ENCODE measurements at places on chromosomes 16 and 17.

GRCh38 chr16:67886387-67886786 lies 1.7 kb downstream of the NRN1L start:
- DNase-seq = no peak

- DNase-seq = no peak
These were observed at the start of gene HOXB4 for GRCh38 chr17:48577946-48578615. HOXB4 (minus strand) TSS chr17:48578350; CDS start chr17:48578319, 31 bp downstream.

GRCh38 chr16:88622866-88623265 lies 15.5 kb upstream of the IL17C start:
- DNase-seq = no peak

DNA sequence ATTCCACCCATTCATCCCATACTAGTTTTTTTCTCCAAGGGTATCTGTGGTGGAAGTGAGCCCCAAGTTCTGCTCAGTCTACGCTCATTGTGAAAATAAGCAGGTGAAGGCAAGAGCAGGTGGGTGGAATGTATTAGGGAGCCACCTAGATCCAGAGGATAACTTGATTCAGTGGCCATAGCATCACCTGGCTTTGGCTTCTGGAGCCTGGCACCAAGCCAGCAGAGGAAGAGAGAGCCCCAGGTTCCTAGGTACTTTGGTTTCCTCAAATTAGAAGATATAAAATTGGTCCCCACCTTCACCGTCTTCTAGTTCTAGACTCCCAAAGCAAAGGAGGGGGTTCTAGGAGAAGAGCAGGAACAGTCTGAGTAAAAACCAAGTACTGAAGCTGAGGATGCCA lies 4.1 kb downstream of the FXR2 start:
- no peak for DNase-seq

GRCh38 chr16:11586856-11587642 lies at the start of gene LITAF:
LITAF (minus strand) TSS chr16:11586919; CDS start chr16:11556730, 30,189 bp downstream.
- peak; percentile 51 for DNase-seq

- no peak for DNase-seq
These were observed 31.0 kb upstream of the ACSF3 start for GRCh38 chr16:89062389-89063345.

DNA sequence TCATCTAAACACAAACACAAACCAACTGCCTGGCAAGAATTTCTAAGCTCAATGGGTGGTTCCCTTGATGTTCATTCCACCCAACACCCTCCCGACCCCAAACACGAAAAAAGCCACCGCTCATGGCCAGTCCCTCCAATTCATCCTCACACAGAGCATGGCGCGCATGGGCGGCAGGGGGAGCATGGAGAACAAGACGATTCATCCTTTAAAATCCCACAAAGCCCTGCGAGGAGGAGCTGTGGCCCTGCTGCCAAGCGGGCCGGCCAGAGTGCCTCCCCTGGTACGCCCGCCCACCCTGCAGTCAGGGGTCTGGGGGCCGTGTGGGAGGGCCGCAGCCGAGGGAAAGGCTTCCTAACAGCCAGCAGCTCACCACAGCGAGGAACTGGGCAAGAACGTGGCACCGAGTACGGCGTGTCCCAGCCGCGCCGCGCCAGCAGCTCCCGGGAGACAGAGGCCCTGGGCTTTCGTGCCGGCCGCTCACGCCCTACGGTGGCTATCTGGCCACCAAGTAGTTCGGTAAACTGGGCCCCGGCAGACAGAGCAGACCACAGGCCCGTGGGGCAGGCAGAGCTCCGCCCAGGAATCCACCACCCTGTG lies 60.9 kb downstream of the KLHDC4 start:
- DNase-seq = no peak

DNA sequence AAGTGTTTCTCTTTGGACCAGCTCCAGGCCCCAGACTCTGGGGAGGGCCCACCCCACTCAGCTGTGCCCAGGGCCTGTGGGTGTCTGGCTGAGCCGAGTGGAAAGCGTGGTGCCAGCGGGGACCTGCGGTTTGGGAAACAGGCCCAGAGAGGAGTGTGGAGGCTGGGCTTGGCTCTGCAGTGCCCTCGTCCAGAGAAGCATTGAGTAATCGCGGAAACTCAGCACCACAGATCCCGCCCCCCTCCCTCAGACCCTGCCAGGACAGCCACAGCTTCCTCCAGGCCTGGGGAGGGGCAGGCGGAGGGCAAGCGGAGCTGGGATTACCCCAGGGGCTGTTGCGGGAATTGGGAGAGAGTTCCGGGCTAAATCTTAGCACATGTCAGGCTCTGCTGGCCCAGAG lies 14.6 kb upstream of the PITPNA start:
- DNase-seq = no peak

- peak; percentile 95 for DNase-seq
These were observed at the start of gene DNAJA3 for GRCh38 chr16:4425378-4426020. DNAJA3 (plus strand) TSS chr16:4425868; CDS start chr16:4425882, 14 bp downstream.

DNA sequence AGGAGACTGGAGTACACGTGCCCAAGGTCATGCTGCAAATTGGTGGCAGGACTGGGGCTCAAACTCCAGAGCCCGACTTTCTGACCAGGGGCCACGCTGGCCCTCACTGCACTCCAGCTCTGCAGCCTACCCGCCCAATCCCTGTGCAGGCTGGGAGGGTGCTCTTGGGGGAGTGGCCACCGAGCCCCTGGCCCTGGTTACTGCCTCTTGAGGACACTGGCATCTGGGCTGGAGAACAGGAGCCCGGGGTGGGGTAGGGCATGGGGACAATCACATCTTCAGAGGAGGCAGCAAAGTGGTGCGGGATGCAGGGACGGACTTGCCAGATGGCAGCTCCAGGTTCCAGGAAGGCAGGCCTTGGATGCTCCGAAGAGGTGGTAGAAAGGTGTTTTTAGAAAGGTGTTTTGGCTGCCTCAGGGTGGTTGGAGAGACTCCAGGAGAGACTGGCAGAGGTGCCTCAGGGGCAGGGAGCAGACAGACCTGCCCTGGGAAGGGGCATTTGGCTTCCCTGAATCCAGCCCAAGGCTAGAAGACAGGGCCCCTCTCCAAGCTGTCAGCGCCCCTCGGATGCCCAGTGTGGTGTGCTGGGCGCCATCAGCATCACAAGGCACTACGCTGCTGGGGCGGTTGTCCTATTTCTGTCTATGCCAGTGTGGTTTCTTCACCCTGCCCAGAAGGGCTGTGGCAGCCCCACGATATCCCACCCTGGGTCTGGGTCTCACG lies 220.6 kb downstream of the NTN1 start:
- no peak for DNase-seq

DNA sequence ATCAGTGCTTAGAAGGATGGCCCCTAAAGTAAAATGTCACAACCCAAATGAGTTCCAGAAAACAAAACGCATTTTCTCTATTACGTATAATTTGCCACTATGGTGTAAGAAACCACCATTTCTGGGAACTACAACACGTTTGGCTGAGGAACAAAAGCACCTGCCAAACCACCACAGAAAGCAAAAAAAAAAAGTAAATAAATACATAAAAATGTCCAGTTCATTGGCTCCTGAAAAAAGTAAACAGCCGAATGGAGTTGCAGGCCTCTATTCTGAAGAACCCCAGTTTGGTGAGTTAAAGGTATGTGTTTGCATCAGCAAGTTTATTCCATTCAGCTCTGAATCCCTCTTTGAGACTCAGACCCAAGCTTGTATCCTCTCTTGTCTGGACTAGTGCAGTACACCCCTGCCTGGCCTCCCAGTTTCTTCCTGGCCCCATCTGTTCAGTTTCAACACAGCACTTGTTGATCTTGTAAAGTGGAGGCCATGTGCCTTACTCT lies 36.9 kb downstream of the ERN1 start:
- peak; percentile 54 for DNase-seq

GRCh38 chr17:19800571-19800970 lies 52.5 kb upstream of the ALDH3A1 start:
- peak; percentile 4 for DNase-seq

DNA sequence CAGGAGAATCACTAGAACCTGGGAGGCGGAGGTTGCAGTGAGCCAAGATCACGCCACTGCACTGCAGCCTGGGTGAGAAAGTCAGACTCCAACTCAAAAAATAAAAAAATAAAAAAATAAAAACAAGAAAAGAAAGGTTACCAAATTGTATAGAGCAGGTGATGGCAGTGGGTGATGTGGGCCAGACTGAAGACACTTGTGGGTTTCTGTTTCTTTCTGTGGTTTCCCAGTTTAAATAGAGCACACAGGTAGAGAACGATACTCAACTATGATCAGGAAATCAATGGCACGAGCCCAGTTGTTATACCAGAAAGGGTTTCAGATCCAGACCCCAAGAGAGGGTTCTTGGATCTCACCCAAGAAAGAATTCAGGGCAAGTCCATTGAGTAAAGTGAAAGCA lies 32.6 kb downstream of the NUBP1 start:
- no peak for DNase-seq

GRCh38 chr17:59380474-59380873 lies 49.0 kb downstream of the YPEL2 start:
- DNase-seq = no peak

DNA sequence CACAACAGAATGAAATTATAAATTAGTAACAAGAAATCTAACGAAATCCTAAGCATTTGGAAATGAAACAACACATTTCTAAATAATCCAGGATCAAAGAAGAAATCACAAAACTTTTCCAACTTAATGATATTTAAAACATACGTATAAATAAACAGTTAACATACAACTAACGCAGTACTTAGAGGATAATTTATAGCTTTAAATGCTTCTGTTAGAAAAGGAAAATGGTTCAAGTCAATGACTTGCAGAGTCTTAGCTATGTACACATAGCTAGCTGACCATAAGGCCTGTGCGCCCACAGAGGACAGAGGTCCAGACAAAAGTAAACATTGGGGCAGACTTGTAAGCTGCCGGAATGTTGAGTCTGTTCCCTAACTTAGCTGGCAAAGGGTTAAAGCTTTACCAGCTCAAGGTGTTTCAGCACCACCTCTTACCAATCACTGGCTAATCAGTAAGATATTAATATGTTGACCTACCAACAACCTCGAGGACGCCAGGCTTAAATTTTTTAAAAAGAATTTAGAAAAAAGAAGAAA lies 84.6 kb downstream of the PARN start:
- no peak for DNase-seq

GRCh38 chr16:27703545-27703944 lies 153.6 kb downstream of the KATNIP start:
- no peak for DNase-seq

GRCh38 chr16:67263201-67263600 lies 14.4 kb downstream of the SLC9A5 start:
- no peak for DNase-seq

DNA sequence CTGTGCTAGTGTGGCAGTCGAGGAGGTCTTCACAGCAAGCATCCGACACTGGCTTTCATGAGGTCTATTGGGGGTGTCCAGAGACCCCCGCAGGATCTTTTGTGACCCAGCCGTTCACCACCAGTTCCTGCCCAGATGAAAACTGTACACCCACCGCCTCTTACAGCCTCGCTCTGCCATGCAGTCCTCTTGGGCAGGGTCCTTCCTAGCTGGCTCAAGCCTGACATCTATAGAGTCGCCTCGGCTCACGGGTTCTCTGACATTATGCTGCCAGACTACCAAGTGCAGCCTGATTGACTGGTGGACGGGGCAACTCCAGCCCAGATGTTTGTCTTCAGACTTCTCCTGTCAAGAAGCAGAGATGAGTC lies 14.6 kb upstream of the CLEC10A start:
- no peak for DNase-seq

DNA sequence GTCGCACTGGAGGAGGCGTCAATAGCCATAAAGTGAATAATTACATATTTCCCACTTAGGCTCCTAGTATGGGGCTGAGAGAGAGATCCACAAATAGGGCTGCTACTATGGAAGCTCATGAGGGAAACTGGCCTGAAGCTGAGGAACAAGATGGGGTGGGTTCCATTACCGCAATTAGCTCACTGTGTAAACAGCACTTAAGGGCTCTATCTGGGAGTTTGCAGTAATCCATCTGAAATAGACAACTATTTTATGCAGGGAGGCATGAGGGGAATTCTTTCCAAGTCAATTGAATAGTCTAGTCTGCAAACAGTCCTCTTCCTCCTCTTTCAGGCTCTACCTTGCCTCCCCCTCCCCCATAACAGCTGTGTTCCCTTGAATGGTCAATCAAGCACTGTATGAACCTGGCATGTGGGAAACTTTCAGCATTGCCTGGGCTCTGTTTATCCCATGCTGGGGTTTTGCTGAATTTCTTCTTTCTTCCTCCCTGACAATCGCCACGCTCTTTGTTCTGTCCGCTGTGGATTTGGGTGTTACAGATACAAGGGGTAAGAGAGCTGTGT lies 56.1 kb upstream of the MAF start:
- no peak for DNase-seq

DNA sequence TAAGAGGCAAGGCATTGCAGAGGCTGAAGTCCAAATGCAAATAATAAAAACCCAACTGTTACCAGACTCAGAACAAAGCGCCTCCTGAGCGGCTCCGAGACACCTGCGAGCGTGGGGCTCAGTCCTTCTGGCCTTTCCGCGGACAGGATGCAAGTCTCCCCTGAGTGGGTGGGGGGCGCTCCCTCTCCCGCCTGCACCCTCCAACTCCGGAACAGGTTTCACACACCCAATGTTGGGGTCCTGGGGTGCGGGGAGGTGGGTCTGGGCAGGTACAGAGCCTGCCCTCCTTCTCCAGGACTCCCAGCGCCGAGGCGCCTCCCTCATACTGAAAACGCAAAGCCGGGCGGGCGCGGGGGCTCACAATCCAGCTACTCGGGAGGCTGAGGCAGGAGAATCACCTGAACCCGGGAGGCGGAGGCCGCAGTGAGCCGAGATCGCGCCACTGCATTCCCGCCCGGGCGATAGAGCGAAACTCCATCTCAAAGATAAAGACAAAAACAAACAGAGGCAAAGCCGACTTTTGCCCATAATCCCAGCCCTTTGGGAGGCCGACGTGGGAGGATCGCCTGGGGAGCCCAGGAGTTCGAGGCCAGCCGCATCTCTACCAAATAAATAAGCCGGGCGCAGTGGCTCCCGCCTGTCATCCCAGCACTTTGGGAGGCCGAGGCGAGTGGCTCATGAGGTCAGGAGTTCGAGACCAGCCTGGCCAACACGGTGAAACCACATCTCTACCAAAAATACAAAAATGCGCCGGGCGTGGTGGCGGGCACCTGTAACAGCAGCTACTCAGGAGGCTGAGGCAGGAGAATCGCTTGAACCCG lies 893 bp downstream of the GINS2 start:
- no peak for DNase-seq

GRCh38 chr16:17241264-17241835 lies 229.4 kb downstream of the XYLT1 start:
- no peak for DNase-seq

- DNase-seq = no peak
These were observed 123.9 kb upstream of the GNAO1 start for GRCh38 chr16:56067406-56067805.

DNA sequence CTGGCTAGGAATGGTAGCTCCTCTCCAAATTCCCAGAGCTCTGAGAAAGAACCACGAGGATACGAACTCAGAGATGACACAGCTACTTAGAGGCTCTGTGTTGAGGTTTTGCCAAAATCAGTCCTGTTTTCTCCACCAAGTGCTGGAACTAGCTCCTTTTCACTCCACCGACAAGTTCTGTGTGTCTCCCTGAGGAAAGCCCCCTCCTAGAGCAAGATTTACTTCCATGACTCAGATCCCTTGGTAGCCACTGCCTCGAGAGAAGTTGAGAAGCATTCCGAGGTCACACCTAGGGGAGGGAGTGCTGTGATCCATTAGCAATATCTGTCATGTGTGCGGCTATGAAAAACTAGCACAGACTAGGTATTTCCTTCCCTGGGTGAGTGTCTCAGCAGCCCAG lies 30.6 kb downstream of the IL21R start:
- DNase-seq = no peak

Measured in NCI-H2171 treated with DMSO at 0.1 percent for 48 hours (cell line).